ENCODE measurements at places on chromosomes 1 and 21.

GRCh38 chr1:119631433-119632102 lies 16.5 kb downstream of the ZNF697 start:
- DNase-seq = no peak

DNA sequence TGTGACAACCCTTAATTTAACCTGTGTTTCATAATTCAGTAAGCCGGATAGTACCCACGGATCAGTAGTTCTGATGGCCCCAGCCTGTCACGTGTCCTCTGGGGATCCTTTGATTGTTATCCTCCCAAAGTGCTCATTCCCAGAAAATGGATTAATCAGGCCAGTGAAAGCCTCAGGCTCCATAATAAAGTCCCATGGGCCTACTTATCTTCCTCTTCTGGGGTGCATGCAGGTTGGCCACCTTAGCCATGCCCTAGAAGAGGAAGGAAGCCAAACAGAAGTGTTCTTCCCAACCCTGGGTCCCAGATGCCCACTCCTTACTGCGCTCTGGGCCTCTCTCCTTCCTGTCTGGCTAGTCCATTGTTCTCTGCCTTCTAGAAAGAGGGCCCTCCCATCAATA lies 146.1 kb downstream of the EDEM3 start:
- DNase-seq = no peak

DNA sequence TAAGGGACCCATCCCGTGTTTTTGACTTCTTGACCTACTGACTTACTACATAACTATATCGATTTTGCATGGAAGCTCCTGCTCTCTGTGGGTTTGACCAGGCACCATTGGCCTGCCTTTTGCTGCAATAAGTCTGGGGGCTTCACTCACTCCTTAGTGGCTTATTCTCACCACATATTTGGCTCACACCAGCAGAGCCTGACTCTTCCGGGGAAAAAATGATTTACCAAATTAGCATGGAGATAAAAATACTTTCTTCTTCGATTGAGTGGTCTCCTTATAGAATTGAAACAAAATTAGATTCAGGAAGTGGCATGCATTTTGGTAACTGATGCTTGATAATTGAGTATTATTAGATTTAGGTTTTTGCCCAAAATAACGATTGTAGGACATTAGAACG lies 129.7 kb downstream of the RUNX1 start:
- DNase-seq = no peak

DNA sequence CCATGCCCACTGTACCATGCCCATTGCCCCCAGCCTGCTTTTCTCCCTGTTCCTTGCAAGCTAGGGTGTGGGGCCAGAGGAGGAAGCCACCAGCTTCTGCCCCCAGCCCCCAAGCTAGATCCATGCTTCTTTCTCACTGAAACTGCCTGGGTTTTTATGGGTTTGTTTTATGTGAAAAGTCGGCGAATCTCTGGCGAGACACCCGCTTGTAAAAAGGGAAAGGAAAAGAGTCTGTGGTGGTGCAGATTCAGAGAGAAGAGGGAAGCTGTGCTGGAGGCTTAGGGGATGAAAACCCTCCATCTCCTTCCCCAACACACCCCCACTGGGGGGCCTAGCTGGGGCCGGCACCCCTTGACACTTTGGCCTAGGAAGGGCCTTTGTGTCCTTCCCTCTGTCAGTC lies 26.2 kb downstream of the GRHL3 start:
- DNase-seq = no peak

DNA sequence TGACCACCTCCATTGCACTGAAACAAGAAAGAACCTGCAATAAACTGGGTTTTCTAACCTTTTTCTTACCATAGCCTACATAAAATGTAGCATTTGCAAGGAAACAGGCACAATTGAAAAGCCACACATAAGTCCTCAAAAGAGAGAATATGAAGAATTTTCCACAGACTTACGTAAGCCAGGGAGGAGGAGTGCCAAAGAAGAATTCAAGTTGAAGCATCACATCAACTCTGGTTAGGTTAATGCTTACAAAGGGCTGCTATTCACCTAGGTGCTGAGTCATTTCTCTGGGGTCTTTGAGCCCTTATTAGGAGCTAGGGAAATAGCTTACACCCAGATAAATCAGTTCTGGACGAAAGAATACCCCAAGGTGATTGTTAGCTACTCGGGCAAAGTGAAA lies 9.6 kb downstream of the OSCP1 start:
- DNase-seq = no peak

- no peak for DNase-seq
Measured at GRCh38 chr1:118209648-118210047, 24.6 kb upstream of the SPAG17 start.

- no peak for DNase-seq
Measured at GRCh38 chr1:195898373-195898772, 709.9 kb downstream of the KCNT2 start.

- no peak for DNase-seq
Measured at GRCh38 chr1:194175251-194175650, 988.8 kb upstream of the B3GALT2 start.

DNA sequence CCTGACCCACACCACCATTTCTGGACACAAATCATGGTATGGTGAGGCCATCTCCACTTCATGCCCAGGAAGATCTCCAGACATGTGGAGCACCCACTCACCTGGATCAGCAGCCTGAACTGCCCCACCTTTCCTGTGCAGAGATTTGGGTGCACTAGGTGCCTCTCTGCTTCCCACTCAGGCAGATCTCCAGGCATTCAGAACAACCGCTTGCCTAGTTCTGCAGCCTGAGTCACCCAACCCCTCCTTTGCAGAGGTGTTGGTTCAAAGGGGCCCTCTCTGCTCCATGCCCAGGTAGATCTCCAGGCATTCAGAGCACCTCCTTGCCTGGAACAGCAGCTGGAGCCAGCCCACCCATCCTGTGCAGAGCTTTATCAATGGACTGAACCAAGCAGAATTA lies 620.8 kb downstream of the LRRIQ3 start:
- no peak for DNase-seq

DNA sequence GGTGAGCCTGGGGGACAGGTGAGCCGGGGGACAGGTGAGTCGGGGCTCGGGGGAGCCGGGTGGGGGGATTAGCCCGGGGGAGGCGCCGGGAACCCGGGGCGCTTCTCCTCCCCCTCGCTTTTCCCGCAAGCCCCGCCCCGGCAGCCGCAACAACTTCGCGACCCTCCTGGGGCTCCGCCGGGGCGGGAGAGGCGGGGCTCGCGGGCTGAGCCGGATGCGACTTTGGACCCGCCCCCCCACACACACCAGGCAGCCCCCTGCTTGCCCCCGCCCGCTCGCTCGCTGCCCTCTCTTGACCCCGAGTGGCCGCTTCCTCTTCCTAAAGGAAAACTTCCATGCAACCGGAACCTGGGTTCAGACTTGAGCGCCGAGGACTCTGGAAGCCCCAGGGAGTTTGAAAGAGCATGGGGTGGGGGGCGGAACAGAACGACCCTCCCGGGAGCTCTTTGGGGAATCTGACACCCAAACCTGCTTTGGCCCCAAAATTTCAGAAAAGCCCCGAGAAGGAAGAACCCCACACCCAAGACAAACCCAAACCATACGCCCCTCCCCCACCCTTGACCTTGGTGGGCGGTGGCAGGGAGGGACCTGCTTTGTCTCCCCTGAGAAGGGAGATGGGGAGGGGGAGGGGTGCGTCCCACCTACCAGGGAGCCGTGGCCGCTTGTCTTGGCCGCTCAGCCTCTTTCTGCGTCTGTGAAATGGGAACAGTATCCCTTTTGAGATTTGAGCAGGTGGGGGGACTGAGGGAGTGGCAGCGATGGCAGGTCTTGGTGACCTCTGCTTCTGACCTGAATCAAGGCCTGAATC lies 550 bp downstream of the ARHGEF16 start:
- no peak for DNase-seq

GRCh38 chr1:197195100-197195499 lies 48.6 kb upstream of the ASPM start:
- no peak for DNase-seq

- DNase-seq = no peak
Measured at GRCh38 chr1:212628046-212628445, 19.5 kb downstream of the ATF3 start.

GRCh38 chr1:162916407-162916806 lies 55.4 kb upstream of the CCDC190 start:
- DNase-seq = no peak

DNA sequence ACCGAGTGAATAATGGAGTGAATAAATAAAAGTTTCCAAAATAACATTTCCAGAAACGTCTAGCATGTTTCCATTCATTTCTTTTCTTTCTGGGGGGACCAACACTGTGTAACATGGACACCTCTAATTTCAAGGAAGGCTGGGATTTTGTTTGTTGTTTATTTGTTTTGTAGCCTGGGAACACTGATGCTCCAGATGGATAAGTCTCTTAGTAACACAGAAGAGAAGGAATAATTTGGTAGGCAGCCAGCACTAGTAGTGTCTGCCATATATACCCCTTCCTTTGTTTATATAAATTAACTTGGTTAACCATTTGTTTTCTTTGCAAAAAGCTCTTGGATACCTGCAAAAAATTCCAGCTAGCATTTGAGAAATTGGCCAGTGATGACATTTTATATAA lies 411.4 kb upstream of the DEPDC1 start:
- no peak for DNase-seq

DNA sequence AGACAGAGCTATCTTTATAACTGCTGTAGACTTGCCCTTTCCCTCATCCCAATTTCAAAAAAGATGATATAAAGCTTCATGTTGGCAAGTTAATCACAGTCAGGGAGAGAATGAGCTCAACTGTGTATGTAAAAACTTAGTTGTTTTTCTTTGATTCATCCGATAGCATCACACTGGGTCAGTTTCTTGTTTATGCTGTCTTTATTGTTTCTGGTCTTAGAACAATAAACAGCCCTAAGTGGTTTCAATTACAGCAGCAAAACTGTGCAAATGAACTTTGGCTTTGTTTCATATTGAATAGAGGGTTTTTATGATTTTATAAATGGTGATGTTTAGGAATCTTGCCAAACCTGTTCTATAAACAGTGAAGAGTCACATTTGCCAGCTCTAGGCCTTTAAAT lies 423.8 kb upstream of the CXADR start:
- no peak for DNase-seq

DNA sequence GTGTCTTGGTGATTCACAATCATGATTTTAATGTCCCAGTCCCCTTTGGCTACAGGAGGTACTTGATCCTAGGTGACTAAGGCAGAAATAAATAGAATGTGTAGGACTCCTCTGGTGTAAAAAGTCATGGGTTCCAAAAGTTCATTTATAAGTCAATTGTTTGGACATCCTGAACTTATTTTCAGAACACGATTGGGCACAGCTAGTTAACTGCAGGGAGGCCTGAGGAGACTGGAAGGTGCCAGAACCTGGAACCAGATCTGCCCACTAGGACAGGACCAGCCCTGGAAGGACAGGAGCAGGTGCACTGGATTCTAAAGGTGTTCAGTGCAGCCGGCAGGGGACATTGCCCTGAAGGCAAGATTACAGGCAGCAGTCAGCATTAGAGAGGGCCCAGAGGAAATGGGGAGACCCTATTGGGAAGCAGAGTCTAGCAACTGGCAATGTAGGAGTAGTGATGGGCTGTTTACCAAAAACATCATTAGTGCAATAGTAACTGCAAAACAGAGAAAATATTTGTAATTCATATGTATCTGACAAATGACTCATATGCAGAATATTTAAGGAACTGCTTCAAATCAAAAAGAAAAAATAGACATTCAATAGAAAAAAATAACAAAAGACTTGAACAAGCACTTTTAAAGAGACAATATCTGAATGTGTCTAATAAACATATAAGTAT lies 23.6 kb upstream of the HEATR1 start:
- DNase-seq = no peak

GRCh38 chr1:6502000-6502891 lies 10.8 kb upstream of the PLEKHG5 start:
- no peak for DNase-seq
